ENCODE measurements at places on chromosomes 13 and 19. TPM values are rescaled to one million over a fixed set of nuclear protein-coding genes. Genes with fewer than 3 reads are reported as not detected.

The PRTN3 gene
- 1.4 TPM for polyA plus RNA-seq

The RAX2 gene
- polyA plus RNA-seq, result not detected

The ZNF284 gene
- polyA plus RNA-seq, result 2.7 TPM

The APOC4 gene
- polyA plus RNA-seq, result not detected

The PODNL1 gene
- polyA plus RNA-seq, result 0.97 TPM

The TPTE2 gene
- polyA plus RNA-seq, result 1.2 TPM

The MBD3L5 gene
- polyA plus RNA-seq, result not detected

The KCNJ14 gene
- polyA plus RNA-seq, result 1.0 TPM

The FUT1 gene
- 4.4 TPM for polyA plus RNA-seq

The IRGC gene
- polyA plus RNA-seq, result not detected

The OCEL1 gene
- 20.4 TPM for polyA plus RNA-seq

Measured in renal pelvis (tissue), 12 donors.